Anterior cingulate cortex (tissue), 58 donors: ENCODE measurements at places on chromosomes 6 and 20.

- DNase-seq = no peak
Measured at GRCh38 chr6:123811378-123811777, 7.7 kb downstream of the NKAIN2 start.

GRCh38 chr6:129507846-129508245, 202.1 kb downstream of the ARHGAP18 start:
- no peak for DNase-seq

- DNase-seq = no peak
Measured at GRCh38 chr6:106103728-106104109, 17.6 kb downstream of the PRDM1 start.

DNA sequence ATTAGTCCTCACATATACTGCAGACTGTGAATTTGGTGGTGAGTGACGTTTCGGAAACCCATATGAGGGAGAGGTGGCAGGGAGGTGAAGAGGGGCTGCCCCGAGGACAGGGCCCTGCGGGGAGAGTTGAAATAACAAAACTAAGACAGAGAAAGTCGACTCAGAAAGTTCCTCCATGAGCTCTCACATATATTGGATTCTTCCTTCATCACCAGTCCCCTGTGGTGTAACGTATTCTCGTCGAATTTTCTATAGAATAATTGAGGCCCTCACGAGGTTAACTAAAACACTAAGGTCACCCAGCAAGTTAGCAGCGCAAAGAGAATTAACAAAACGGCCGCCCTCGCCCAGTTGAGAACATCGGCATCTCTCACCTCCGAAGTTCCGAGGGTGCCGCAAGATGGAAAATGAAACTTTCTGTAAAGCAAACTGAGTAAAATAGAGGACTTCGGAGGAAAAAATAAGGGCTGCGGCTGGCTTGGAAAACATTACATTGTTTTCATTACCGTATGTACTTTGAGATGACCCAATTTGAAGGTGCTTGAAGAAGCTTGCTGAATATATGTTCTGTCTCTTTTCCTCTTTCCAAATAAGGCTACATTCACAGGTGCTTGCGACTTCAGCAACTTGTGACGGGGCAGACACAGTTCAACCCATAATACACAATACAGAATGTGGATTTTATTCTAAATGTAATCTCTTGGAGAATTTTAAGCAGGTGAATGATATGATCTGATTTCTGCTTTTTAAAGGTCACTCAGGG, 490.9 kb upstream of the JARID2 start:
- DNase-seq = no peak

DNA sequence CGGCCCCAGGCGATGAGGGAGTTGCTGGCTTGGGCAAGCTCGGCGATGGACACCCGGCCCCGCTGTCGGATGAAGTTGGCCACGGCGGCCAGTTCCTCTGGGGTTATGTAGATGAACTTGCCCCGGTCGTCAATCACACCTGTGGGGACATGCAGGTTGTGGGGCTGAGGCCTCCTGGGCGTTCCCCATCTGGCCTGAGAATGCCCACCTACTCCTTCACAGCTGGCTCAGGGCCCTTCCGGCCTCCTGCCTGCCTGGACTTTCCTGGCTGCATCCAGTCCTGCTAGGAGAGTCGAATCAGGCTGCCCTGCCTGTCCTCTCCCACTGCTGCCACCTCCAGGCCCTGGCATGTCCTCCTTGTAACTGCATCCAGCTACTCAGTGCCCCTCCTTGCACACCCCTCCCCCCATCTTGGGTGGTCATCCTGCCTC, 13.8 kb downstream of the DDRGK1 start:
- DNase-seq = no peak

- no peak for DNase-seq
Measured at GRCh38 chr6:98037571-98037970, 754.6 kb upstream of the MMS22L start.

GRCh38 chr6:133404728-133405127, 163.6 kb downstream of the EYA4 start:
- DNase-seq = no peak

DNA sequence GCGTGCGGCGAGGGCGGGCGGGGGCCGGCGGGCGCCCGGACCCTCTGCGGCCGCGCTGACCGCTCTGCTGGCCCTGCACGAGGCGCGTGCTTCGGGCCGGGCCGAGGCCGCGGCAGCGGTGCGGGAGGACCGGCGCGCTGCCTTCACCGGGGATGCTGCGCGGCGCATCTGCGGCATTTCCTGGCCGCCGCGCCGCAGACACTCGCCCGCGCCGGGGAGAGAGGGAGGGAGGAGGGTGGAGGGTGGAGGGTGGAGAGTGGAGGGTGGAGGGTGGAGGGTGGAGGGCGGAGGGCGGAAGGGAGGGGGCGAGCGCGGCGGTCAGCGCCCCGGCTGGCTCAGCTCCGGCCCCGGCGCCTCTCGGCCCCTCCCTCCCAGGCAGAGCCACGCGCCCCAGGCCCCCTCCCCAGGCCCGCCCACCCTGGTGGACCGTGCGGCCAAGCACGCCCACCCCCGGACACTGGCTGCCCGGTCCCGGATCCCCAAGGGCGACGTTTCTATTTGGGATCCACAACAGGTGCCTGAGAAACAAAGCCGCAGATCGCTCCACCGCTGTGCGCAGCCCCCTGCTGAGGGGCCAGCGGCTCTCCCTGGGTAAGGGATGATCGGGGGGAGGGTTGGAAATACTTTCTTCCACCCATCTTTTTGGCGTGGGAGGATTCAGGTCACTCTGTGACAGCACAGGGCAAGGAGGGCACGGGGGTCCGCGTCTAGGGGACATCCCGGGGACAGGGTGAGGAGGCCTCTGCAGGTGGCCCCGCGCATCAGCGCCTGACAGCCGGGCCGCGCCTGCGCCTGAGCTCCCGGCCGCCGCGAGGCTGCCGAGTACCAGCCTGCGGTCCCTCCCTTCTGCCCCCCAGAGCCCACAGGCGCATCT, 111.2 kb upstream of the BEND6 start:
- DNase-seq = peak; percentile 46

DNA sequence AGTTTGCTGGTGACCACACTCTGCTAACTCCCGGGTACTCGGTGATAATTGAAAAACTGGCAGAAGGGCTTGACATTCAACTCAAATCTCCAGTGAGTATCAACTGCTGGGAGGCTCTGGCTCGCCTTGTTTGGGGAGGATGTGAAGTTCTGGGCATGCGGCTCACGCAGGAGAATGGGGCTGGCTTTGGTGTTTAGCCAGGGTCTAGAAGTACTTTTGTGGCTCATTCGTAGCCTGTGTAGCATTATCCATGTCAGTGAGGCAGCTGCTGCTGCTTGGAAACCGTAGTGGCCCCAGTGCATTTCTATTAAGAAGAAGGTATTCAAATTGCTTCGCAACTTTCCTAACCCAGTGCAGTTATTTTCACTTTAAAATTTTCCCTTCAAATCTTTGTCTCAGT, 52.2 kb downstream of the KDM1B start:
- DNase-seq = peak; percentile 38

DNA sequence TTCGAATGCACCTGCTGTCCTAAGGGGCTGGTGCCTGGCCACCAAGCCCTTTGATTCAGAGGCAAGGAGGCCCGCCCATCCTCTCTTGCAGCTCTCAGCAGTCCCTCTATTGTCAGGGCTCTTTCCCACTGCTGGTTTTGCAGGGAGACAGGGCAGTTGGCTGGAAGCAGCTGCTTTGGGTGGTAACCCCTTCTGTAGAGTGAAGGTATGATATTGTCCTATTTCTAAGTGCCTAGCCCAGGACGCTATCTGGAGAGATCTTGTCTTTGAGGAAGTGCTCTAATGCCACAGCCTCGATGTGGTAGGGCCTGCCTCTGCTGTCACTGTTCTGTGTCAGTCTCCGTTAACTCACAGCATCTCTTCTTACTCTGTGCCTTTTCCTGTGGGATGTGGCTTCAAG, 5.6 kb downstream of the PLCG1 start:
- DNase-seq = no peak

GRCh38 chr20:62807444-62808210, 3.0 kb downstream of the OGFR start:
- DNase-seq = no peak

DNA sequence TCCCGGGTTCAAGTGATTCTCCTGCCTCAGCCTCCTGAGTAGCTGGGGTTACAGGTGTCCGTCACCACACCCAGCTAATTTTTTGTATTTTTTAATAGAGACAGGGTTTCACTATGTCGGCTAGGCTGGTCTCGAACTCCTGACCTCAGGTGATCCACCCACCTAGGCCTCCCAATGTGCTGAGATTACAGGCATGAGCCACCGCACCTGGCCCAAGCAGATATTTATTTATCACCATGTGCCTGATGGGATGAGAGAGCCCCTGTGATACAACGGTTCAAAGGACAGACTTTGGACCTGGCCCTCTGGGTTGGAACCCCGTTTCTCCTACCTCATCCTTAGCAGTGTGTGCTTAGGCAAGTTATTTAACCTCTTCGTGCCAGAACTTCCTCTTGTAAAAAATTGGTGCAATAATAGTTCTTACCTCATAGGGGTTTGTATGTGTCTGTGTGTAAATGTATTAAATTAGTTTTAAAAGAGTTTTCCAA, 19.2 kb upstream of the STK38 start:
- no peak for DNase-seq

DNA sequence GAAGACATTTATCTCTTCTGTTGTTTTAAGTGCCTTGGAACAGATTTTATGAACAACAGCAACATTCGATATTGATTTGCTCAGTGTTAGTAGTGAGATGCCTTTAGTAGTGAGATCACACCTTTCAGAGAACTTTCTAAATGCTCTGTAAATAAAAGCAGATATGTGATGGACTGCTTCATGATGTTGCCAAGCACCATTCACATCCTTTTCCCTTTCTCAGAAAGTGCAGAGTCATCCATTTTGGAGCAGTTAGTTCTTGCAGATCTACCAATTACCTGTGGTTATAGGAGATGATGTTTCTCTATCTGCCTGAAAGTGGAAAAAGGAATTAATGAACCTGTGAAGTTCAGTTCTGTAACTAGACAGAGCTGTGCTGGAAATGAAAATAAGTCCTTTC, 27.0 kb downstream of the CBFA2T2 start:
- DNase-seq = no peak

GRCh38 chr20:32437391-32438074, 79.4 kb downstream of the ASXL1 start:
- DNase-seq = no peak

- DNase-seq = no peak
Measured at GRCh38 chr6:167580619-167580911, 246.1 kb upstream of the AFDN start.

DNA sequence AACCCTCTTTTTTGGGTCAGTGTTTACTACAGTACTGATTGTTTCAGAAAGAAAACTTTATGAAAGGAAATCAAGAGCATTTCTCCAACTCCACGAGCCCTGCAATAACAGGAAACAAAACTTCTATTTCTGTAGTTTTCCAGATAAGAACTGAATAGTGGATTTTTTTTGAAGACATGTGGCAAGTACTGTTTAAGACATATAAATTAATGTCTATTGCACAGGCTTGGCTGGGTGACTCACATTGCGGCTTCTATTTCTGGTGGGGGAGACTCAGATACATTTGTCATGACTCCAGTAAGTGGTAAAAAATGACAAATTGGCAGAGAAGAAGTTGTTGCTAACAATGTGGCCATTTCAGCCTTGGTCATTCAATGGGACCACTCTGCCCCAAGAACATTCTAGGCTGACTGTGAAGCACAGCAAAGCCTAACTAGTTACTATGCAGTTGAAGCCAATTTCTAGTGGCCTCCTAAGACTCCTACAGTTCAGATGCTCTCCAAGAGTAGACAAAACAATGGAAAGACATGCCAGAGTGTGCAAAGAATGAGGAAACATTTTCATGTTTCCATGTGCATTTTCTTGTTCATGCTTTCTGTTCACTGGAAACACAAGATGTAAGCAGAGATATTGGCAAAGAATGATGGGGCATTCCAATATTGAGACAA, 200.9 kb downstream of the EDN1 start:
- no peak for DNase-seq

DNA sequence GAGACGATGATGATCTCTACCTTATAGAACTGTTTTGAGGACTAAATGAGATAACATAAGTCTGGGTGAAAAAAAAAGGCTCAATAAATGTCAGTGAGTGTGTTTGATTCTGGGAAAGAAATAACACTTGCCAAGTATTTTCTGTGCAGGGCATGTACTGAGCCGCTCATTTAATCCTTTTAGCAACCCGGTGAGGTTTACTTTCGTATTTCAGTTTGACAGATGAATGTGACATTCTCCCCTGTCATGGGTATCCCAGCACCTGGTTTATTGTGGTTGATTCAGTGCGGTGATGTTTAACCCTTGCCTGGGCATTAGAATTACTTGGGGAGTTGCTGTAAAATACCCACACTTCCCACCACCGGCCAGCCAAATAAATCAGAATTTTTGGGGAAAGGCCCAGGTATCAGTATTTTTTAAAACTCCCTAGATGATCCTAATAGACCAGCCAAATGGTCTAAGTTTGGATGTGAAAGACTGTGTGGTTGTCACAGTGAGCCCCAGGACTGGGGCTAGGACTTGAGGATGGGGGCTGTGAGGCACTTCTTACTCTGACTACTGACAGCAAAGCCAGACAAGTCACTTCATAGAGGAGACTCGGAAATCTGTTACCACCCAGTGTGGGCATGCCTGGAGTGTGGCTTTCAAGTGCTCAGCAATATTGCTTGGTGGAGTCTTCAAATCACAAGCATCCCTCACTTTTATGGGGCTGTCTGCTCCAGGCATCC, 100.2 kb upstream of the KCNG1 start:
- DNase-seq = no peak

GRCh38 chr6:11374036-11375010, 141.9 kb upstream of the NEDD9 start:
- DNase-seq = no peak

DNA sequence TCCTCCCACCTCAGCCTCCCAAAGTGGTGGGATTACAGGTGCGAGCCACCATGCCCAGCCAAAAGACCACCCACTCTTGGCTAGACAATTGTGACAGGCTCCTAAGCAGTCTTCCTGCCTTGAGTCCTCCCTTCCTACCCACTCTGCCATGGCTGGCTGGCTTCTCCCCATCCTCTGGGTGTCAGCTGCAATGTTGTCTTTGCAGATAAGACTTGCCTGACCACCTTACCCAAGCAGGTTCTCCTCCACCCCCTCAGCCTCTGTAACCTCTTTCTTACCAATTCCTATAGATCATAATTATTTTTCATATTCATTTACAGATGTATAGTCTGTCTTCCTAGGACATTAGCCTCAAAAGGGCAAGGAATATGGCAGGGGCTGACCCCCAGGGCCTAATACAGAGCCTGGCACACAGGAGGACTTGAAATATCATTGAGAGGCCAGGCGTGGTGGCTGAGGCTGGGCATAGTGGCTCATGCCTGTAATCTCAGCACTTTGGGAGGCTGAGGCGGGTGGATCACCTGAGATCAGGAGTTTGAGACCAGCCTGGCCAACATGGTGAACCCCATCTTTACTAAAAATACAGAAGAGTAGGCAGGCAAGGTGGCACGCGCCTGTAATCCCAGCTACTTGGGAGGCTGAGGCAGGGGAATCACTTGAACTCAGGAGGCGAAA, 28.7 kb upstream of the SPAG4 start:
- DNase-seq = no peak
